IPS DF 19.7 (cell line): ENCODE measurements at places on chromosomes 2 and 18.
A peak's percentile ranks its signal among the peaks of the same experiment; 100 is the strongest.

- DNase-seq, result no peak
Measured at GRCh38 chr2:47169784-47170183, 14.7 kb upstream of the STPG4 start.

DNA sequence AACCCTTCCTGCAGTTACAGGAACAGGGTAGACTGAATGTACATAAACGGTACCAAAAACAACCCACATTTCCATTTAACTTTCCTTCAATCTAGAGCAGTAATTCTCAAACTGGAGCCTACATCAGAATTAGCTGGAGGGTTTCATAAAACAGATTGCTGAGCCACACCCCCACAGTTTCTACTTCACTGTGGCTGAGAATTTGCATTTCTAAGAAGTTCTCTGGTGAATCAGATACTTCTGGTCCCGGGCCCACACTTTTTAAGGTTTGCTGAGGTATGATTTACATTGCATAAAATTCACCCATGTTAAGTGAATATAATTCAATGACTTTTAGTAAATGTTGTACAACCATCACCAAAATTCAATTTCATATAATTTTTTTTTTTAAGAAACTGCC lies 113.7 kb downstream of the SRBD1 start:
- DNase-seq, result no peak

DNA sequence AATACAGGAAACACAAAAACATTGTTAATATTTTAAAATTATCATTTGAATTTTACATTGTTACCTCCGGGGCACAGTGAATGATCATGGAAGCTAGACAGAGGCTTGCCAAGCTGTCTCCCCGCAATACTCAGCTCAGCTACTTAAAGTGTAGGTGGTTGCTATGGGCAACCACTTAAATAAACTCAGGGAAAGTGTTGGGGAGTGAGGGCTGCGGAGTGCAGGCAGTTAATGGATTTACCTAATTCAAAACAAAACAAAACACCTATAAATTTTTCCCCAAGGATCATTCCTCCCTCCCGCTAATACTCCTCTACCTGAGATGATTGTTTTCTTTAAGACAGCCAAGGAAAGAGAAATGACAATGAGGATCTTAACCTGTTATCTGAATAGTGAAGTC lies 349.5 kb downstream of the TGIF1 start:
- DNase-seq, result no peak

DNA sequence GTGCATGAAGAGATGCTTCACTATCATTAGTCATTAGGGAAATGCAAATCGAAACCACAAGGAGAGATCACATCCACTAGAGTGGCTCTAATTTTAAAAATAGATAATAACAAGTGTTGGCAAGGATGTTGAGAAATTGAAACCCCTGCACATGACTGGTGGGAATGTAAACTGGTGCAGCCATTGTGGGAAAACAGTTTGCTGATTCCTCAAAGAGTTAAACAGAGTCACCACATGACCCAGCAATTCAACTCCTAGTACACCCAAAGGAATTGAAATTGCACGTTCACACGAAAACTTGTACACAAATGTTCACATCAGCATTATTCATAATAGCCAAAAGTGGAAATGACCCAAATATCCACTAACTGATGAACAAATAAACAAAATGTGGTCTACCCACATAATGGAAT lies 179.5 kb downstream of the BCL2 start:
- no peak for DNase-seq

- DNase-seq, result no peak
Measured at GRCh38 chr2:221571025-221571550, 1.0 kb downstream of the EPHA4 start.

GRCh38 chr2:54015798-54016699 lies 45.3 kb upstream of the PSME4 start:
- no peak for DNase-seq

DNA sequence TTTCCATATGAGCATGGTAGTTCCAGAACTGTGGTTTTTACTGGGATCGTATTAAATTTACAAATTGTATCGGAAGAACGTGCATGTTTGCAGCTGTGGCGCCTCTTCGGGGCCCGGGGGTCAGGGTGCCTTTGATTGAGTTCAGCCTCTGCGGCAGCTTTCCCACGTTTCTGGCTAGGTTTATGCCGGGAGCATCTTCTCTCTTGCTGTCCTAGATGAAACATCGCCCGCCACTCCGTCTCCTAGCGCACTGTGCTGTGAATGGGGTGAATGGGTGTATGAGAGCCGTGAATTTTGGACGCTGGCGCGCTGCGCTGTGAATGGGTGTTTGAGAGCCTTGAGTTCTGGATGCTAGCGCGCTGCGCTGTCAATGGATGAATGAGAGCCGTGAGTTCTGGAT lies 12.3 kb downstream of the PDCD1 start:
- no peak for DNase-seq

DNA sequence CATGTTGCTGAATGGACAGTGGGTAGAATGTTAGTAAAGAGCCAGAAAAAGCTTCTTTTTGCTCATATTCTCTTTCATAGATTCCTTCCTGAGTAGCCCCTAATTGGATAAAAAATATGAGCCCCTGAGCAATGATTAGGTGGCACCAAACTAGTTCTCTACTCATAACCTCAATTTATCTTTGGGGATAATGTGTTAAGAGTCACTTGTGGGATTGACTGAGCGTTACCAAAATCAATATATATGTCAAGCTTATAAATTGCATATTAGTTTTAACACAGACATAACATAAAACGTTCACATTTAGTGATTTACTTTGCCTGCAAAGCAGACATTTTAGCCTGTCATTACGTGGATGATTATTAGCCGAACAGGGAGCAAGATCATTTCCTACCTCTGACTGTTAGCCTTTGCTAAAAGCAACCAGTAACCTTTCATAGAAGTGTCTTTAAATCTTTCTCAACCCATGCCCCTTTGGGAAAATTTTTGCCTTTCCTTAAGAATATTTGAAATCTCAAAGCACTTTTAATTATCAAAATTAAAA lies 85.4 kb downstream of the ARHGAP28 start:
- no peak for DNase-seq

DNA sequence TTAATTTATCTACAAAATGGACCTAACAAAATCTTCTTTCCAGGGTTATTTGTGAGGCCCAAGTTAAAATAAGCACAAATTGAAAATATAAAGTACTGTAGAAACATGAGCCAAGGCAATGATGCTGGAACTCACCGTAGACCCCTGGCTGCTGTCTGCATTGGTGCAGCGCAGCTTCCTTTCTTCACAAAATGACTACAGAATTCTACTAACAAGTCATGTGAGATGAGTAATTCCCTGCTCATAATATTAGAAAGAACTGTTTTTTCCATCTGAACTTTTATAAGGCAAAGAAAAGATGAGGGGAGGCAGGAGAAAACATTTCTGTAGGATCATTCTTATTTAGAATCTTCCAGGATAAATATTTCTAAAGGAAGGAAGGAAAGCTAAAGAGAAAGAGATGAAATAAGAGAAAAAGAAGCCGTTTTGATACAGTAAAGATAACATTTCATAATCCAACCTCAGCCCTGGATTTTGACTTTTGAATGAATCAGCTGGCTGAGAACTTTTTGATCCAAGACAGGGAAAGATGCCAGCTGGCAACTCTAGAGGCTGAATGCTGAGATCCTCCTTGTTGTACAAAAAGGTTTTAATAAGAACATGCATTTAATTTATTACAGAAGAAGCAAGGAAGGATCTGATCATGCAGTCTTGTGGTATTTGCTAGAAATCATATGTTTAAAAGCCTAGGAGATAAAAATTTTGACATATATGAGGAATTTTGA lies 183.9 kb upstream of the KLHL14 start:
- DNase-seq, result no peak

- DNase-seq, result no peak
Measured at GRCh38 chr18:2394684-2395083, 176.6 kb downstream of the METTL4 start.

DNA sequence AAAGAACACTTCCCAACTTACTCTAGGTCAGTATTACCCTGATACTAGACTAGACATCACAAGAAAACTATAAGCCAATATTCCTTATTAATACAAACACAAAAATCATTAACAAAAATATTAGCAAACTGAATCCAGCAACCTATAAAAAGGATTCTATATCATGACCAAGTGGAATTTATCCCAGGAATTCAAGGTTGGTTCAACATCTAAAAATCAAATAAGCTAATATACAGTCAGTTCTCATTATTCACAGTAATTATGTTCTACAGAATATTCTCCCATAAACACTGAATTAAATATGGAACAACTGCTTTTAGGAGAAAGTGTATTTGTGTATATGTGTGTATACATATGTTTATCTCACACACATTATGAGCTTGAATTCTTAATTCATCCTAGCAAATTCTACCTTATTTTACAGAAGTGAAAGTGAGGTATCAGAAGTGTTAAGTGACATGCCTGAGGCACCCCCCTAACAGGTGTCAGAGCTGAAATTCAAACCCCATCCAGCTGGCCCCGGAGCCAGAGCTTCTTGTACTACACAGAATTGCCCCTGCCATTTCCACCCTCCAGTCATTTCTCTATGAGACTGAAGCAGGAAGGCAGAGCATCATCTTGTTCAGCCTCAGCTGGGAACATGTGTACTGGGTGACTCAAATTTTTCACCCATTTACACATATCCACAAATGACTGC lies 77.8 kb downstream of the MALT1 start:
- no peak for DNase-seq

DNA sequence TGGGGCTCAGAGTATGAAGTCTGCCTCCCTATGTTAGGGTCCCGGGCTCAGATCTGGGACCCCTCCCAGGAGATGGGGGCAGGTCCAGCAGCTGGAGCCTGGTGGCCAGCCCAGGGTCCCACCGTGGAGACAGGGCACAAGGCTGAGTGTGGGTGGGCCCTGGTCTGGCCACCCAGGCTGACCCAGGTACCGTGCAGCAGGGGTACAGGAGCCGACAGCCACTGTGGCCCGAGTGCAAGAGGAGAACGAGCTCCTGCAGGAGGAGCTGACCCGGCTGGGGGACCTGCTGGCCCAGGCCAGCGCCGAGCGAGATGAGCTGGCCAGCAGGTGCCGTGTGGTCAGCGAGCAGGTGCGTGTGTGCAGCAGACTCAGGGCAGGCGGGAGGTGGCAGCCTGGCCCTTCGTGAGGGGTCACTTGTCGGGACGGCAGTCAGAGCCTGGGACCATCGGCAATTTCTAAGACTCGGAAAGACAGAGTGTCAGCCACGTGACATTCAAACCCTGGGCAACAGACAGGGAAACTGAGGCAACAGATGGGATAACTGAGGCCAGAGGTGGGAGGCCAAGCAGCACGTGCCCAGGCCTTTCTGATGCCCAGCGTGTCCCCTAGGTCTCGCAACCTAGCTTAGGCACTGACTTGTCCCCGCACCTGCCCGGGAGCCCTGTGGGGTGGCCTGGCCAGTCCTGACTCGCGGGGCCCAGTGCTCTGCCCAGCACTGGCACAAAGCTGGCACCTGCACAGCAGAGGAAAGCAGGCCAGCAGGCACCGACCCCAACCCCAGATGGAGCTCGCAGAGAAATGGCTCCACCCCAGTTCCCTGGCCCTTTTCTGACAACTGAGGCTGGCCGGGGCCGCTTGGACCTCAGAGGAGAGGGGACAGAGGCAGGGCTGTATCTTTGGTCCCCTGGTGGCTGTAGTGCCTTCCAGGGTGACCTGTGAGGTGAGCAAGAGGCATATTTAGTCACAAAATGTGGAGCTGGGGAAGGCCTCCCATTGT lies 13.9 kb downstream of the CROCC2 start:
- DNase-seq, result no peak

- DNase-seq, result no peak
Measured at GRCh38 chr18:46891742-46892214, 25.5 kb downstream of the PIAS2 start.

- DNase-seq, result no peak
Measured at GRCh38 chr2:33652830-33653229, 53.7 kb upstream of the FAM98A start.

GRCh38 chr18:35174093-35174731 lies 66.6 kb upstream of the ZNF397 start:
- DNase-seq, result peak; percentile 3

- DNase-seq, result no peak
Measured at GRCh38 chr2:239262484-239263230, 138.2 kb downstream of the HDAC4 start.

DNA sequence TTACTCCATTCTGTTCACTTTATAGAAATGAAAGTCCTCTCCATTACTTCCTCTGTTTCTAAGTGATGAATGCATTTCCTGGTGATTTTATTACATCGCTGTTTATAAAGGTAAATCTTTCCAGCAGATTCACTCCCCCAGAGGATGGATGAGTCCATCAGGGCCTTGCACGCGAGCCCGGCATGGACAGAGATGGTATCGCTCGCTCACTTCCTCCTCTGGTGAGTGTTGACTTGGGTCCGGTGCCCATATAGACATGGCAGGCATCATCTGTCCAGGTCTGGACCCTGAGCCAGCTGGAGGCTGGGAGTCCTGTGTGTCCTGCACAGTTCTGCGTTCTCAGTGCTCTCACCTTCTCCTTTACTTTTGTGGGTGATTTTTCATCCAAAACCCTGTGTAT lies 733.6 kb upstream of the SALL3 start:
- no peak for DNase-seq

GRCh38 chr2:128501700-128502099 lies 183.0 kb upstream of the HS6ST1 start:
- DNase-seq, result no peak

DNA sequence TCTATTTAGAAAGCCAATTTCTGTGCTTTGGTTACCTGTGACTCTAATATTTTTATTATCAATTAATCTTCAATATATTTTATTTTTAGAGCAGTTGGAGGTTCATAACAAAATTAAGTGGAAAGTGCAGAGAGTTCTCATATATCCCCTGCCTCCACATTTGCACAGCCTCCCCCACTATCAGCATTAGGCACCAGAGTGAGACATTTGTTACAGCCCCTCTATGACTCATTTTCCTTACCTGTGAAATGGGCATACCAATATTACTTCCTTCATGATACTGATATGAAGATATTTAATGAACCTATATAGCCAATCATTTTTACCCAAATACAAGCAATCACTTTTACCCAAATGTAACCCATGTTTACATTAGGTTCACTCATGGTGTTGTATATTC lies 34.0 kb upstream of the CYTIP start:
- no peak for DNase-seq

- DNase-seq, result no peak
Measured at GRCh38 chr18:2709316-2709715, 53.8 kb downstream of the SMCHD1 start.

- DNase-seq, result no peak
Measured at GRCh38 chr2:68059784-68060525, 2.8 kb downstream of the C1D start.

DNA sequence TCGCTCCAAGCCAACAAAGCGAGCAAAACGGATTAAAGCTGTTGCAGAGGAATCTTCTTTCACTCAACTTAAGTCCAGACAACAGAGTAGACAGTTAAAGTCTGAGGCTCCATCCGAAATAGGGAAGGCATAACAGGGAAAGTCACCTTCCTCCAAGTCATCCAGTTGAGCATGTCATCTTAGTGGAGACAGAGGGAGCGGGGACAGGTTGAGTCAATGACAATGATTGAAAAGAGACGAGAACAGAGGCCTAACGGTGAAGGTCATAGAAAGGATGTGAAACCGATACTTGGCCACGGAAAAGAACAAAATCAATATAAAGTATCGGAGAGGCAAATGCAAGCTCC lies 455 bp downstream of the C18orf32 start:
- no peak for DNase-seq

GRCh38 chr2:47438783-47439182 lies 35.8 kb downstream of the MSH2 start:
- DNase-seq, result no peak

GRCh38 chr2:228023619-228024018 lies 152.2 kb downstream of the DAW1 start:
- no peak for DNase-seq

GRCh38 chr2:85579266-85579935 lies 2.0 kb downstream of the VAMP8 start:
- no peak for DNase-seq

GRCh38 chr2:201467666-201468065 lies 16.1 kb downstream of the STRADB start:
- DNase-seq, result no peak
